ENCODE measurements at places on chromosomes 7 and 10.

DNA sequence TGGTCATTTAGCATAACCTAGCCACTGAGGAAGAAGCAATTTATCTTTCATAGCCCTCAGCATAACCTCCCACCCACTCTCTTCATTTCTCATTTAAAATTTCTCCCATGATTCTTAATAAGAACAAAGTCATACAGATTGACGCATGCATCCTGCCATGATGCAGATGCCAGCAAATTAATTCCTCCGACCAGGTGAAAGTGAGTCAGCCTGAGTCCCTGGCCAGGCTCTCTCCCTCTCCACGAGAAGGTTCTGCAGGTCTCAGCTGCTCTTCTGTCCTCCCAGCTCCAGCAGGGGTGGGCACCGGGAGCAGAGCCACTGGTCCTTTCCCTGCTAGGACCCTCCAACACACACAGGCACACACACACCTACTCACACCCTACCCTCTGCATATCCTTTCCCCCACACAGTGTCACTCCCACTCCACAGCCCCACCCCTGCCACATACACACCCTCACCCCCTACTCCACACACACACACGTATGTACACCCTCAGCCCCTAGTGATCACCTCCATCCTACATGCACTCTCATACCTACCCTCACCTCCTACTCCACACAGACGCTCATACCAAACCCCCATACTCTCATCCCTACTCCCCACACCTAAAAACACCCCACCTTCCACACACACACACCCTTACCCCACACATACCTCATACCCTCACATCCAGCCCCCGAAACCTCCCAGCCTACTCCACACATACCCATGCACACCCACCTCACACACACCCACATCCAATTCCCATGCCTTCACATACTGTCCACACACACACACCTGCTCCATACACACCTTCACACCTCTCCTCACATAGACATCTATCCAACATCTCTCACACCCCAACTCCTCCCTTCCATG, 78.0 kb downstream of the FAM13C start:
- no peak for DNase-seq

DNA sequence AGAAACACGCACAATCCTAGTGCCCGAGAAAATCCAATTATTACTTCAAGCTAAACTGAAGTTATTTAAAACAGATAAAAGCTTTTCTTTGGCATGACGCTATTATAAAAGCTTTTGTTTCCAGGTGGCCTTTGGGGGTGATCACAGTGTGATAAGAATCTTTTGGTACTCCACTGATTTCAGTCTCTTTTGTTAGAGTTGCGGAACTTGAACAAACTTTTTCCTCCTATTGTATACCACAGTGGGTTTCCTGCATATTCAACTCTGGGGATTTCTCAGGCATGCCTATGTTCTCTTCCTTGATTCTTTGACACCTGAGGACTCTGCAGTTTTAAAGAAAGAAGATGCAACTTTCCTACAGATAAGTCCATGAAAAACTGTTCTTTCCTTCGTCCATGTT, 99.7 kb upstream of the PITRM1 start:
- DNase-seq: no peak

- no peak for DNase-seq
Observed at GRCh38 chr10:71116426-71116825, 95.9 kb upstream of the UNC5B start.

DNA sequence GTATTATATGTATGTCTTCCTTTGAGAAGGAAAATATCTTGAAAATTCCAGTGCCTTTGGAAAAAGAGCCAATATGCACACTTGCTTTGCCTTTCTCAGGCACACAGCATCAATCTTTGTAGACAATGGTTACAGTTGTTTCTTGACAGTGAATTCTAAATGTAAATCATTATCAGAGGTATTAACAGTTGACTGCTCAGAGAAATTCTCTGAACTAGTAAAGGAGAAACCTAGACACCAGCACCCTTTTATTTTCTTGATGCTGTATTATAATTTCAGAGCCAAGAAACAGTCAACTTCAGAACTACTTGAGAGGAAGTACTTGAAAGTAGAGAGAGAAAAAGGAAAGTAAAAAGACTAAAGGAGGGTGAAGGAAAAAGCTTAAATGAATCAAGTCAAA, 185.8 kb upstream of the SMIM30 start:
- DNase-seq: no peak

- DNase-seq: no peak
Observed at GRCh38 chr10:74997163-74997562, 114.3 kb upstream of the SAMD8 start.

DNA sequence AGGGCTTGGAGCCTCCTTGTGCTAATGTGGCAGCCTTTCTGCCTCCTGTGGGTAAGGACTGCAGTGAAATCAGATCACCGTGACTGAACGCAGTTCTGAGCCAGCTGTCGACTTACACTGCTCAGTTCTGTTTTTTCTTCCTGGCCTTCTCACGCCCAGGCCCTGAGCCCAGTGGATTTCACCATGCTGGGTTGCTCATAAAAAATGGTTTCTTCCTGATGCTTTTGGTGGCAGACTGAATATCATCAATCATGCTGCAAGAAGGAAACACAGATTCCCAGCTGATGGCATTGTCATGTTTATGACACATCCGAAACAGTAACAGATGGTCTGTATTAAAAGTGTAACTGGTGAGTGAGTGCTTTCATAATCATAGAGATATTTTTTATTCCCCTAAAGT, 389.6 kb downstream of the GALNT17 start:
- DNase-seq: no peak

DNA sequence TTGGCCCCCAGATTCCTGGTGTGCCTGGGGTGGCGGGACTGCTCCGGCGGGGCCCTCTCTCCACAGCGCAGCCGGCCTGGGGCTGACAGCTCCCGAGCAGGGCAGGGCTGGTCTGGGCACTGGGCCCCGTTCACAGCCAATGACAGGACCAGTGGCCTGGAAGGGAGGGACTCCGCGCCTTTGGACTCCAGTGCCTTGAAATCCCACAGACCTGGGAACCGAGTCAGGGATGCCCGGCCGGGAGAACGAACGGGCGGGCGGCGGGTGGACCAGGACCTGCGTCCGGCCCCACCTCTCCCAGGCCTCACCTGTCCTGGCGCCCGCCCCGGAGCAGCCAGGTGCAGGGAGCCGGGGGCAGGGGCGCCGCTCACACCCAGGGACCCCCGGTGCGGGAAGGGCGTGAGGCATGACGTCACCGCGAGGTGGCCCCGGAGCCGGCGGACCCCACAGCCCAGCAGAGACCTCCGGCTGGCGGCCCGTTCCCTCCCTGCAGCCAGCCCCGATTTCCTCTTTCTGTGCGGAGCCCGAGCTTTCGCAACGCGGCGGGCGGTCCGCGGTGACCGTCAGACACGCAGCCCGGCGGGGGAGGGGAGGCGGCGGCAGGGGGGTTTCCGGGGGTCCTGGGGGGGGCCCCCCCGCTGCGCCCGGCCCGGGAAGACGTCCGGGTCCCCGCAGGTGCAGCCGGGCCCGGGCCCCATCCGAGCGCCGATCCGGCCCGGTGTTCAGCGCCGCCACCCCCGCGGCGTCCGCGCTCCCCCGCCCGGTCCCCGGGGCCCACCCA, 743 bp downstream of the ADAP1 start:
- no peak for DNase-seq

- no peak for DNase-seq
Observed at GRCh38 chr7:83546586-83546985, 102.4 kb downstream of the SEMA3E start.

GRCh38 chr7:124440081-124440480, 325.5 kb downstream of the GPR37 start:
- DNase-seq: no peak

- no peak for DNase-seq
Observed at GRCh38 chr7:118615-119391, 73.6 kb upstream of the FAM20C start.

DNA sequence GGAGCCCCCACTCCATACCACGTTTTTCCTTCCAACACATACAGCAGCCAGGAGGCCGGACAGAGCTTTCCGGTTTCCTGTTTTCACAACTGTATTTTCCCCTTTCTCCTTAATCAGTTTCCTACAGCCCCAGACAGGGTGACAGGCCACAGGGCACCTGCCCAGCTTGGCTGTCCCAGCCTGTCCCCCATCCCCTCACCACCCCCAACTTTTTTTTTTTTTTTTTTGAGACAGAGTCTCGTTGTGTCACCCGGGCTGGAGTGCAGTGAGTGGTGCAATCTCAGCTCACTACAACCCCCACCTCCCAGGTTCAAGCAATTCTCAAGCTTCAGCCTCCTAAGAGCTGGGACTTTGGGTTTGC, 10.3 kb upstream of the HSPB1 start:
- no peak for DNase-seq

GRCh38 chr7:138470391-138471157, 10.5 kb downstream of the TRIM24 start:
- no peak for DNase-seq

- DNase-seq: no peak
Observed at GRCh38 chr10:96714031-96714590, 6.2 kb downstream of the PIK3AP1 start.

- no peak for DNase-seq
Observed at GRCh38 chr7:150806863-150807262, 6.3 kb downstream of the TMEM176A start.

GRCh38 chr10:30349967-30350735, 1.1 kb upstream of the MTPAP start:
- no peak for DNase-seq

DNA sequence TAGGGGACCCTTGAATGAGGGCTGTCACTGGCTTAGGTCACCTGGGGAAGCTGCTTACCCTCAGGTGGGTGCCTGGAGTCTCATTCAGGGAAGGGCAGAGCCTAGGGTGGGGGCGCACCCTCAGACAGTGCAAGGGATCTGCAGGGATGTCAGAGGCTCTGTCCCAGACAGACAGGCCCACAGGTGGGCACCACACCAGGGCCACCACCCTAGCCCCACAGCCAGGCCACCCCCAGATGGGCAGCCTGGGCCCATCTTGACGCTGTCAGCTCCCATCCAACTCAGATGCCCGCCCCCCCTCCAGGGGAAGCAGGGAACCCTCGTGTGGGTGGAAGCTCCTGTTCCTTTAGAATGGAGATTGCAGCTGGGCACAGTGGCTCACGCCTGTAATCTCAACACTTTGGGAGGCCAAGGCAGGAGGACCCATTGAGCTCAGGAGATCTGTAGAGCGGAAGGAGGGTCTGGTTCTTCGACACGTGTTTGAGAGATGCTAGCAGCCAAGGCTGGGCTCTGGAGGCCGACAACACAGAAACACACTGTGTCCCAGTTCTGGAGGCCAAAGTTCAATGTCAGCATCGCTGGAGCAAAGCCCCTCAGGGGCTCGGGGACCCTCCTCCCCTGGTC, 58.5 kb upstream of the DNAJB6 start:
- no peak for DNase-seq

DNA sequence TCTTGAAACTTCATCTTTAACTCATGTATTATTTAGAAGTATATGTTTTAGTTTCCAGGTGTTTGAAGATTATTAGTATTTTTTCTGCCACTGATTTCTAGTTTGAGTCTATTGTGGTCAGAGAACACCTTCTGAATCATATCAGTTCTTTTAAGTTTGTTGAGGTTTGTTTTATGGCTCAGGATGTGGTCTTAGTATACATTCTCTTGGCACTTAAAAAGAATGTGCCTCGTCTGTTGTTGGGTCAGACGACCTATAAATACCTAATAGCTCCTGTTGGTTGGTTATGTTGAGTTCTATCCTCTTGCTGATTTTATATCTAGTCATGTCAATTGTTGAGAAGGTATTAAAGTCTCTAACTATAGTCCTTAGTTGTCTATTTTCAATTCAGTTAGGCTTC, 15.9 kb downstream of the TDRD1 start:
- DNase-seq: no peak

DNA sequence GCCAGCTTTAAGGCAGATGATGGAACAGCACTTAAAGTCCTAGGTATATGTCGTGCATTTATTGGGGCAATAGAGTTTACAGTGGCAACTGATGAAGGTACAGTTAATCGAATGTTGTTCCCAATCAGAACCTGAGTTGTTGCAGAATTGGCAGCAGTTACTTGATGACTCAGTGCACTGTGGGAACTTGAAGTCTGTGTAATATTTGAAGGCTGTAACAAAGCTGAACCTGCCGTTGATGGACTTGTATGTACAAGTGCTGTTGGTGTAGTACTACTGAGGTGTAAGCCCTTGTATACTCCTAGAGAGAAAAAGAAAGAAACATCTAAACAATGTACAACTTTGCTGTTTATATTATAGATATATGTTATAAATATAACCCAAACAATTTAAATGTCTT, 75.3 kb downstream of the EPC1 start:
- no peak for DNase-seq

DNA sequence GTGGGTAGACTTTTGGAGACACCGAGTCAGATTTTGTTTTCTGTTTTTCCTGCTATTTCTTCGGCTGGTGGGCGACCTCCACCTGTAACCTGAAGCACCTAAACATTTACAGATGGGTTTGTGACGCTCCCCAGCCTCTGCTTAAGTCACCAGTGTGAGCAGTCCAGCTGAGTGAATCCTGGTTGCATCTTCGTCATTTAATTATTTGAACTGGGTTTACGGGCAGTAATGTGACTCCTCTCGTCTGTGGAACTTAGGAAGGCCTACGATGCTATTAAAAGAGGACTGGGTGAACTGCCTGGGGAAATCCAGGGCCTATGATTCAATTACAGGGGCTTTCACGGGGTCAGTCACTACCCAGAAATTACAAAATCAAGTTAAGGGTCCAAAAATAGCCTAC, 52.5 kb downstream of the WNT2 start:
- no peak for DNase-seq

- no peak for DNase-seq
Observed at GRCh38 chr7:40595129-40595528, 460.3 kb downstream of the SUGCT start.

DNA sequence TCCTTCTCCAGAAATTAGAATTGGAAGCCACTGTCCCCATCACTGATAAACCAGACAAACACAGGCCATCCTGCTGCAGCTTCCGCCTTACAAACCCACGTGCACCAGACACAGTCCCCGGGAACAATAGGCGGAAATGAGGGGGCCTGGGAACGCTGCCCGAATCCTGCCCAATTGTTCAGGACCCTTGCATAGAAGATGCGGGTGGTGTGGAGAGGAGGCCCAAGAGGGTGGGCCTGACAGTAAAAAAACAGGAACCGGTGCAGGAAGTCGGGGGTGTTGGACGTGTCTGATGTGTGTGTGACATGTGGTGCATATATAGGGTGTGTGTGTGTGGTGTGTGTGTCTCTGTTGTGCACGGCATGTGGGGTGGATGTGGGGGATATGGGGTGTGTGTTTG, 26.5 kb upstream of the CHST15 start:
- DNase-seq: no peak

DNA sequence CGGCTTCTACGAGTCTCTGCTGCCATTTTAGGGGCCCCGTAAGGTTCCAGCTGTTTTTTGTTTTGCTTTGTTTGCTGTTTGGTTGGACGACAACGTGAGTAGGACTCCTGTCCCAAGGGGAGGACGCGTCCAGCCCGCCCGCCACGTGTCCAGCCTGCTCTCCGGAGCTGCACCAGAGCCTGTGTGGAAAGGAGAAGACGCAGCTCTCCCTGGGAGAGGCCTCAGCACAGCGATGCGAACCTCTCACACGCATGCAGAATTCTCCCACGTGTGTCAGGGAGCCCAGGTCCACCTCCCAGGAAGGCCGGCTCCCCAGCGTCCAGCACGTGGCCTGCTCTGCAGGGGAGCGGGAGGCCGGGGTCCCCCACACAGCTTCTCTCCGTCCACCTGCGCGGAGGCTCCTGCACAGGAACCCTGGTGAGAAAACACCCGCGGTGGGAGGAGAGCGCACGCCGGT, 36.4 kb upstream of the DNAJB6 start:
- no peak for DNase-seq
